ENCODE measurements at places on chromosomes 4 and X.
A peak's percentile ranks its signal among the peaks of the same experiment; 100 is the strongest.

GRCh38 chr4:94372991-94373390, 30.4 kb upstream of the HPGDS start:
- no peak for DNase-seq

DNA sequence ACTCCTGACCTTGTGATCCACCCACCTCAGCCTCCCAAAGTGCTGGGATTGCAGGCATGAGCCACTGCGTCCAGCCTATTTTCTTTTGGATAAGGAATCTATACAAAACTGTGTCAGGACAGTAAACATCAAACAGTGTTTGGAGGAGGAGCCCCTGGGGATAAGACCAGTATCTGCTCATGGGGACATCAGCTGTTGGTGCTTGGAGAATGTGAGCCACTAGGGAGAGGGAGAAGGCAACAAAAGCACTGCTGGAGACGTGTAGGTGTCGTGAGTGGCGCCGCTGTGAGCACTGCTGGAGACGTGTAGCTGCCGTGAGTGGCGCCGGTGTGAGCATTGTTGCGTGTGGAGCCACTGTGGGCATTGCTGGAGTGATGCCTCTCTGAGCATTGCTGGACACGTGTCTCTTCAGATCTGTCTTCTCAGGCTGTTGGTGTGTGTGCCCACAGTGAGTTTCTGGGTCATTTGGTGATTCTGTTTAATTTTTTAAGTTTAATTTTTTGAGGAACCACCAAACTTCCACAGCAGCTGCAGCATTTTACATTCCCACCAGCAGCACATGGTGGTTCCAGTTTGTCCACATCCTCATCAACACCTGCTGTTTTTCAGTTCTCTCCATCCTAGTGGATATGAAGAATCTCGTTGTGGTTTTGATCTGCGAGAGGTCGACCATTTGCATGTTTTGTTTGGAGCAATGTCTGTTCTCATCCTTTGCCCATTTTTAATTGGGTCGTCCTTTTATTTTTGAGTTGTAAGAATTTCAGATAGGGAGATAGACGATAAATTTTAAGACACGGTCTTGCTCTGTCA, 19.0 kb downstream of the DGKQ start:
- no peak for DNase-seq

GRCh38 chr4:62544428-62544827, 1344.3 kb downstream of the ADGRL3 start:
- DNase-seq: peak; percentile 19

GRCh38 chr4:89164400-89164799, 53.1 kb downstream of the TIGD2 start:
- DNase-seq: no peak

DNA sequence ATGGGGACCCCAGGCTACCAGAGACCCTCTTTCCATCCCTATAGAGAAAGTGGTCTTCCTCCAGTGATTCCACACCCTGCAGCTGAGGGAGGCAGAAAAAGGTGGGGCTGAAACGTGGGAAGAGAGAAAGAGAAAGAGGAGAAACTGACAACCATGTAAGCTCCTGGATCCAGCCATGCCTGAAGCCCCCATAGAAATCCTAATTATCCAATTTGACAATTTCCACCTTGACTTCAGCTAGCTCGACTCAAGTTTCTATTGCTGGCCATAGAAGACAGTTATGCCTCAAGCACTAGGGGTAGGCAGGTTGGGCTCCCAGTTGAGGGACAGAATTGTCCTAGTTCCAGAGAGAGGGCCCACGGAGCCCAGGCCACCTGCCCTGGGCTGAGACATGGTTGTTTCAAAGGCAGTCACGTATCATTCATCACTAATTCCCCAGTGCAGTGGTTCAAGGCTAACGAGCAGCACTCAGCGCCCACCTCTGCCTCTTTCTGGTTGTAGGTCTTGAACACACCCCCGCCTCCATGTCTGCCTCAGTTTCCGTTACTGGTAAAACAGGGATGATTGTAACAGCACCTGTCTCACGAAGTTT, 39.8 kb upstream of the ASMTL start:
- DNase-seq: no peak

DNA sequence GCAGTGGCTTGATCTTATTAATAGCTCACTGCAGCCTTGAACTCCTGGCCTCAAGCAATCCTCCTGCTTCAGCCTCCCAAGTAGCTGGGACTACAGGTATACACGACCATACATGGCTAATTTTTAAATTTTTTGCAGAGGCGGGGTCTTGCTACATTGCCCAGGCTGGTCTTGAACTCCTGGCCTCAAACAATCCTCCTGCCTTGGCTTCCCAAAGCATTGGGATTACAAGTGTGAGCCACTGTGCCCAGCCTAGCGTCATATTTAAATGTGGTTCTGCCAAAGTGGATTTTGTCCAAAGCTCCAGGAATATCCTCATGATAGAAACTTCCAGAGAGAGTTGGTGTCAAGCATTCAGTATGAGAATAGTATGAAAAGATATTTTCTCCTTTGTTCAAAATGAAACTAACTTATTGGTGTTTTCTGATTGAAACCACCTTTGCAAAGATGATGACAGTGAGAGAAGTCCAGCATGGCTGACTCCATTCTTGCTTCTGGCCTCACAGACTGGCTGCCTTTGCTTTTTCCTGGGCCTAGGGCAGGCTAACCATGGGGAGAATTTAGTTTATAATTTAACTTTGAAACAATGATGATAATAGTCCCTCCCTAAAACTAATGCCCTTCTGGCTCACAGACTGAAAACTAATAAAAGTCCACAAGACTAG, 129.0 kb downstream of the C4orf51 start:
- no peak for DNase-seq

GRCh38 chr4:185549095-185549639, 13.9 kb upstream of the PDLIM3 start:
- no peak for DNase-seq

DNA sequence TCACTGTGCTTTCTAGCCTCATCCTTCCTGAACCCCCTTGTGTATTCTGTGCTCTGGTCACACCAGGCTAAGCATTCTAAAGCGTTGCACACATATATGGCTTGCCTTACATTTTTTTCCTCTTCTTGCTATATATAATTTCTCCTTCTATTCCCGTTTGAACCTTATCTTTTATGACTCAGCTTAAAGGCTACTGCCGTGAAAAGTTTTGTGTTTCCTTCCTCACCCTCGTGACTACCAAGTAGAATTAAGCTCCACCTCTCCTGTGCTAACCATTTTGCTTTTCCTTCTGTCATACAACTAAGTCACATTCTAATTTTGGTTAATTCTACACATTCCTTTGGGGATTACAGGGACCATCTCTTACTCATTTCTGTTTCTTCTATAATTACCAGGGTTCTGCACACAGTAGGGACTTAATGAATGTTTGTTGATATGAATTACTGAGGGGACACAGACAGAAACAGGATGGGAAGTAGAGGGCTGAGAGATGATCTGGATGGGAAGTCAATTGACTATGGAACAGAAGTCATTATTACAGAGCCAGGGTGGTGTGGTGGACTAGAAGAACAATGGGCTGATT, 67.1 kb downstream of the DOCK11 start:
- DNase-seq: no peak

DNA sequence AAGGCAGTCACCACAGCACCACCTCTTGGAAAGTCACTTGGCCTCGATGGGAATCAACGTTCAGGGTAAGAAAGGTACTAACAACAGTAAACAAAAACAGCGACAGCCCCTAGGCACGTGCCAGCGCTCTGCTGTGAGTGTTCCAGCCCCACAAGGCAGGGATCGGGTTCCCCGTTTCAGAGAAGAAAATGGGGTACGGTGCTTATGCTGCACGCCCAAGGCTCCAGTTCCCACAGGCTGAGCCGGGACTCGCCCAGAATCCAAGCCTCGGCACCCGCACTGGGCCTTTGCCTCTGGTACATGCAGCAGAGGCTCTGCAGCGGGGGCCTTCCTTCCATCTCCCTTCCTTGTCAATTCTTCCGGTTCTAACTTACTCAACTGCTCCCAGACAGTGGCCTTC, 37.3 kb downstream of the WDR1 start:
- DNase-seq: no peak

- DNase-seq: no peak
Observed at GRCh38 chrX:55119712-55120111, 30.9 kb downstream of the PAGE2 start.
